ENCODE measurements at places on chromosomes 2 and 18.

- DNase-seq: no peak
These were observed 438.2 kb downstream of the EPHA4 start for GRCh38 chr2:221133941-221134340.

DNA sequence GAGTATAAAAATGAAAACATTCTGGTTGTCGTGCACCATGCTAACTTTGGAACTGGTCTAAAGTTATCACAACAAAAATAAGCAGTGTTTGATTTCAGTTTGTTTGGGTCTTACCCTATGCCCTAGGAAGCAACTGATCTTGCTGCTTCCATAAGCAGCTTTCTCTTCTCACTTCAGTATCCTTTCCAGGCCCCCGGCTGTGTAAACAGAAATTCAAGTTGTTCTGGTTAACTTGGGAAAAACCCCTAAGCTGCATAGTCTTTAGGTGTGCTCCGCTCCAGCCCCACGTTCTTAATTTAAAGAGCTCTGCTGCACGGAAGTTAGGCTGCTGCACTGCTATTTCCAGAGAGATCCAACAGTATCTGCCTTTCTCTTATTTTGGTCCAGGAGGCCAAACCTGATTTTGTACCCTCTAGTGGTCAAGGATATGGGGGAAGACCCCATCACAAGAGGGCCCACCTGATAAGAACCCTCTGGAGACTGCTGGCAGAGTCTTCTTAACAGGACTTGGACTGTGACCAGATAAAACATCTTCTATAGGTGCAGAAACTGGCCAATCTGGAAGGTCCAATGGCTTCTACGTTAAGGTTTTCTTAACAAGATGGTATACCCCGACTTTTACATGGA, 69.1 kb downstream of the FEZ2 start:
- DNase-seq: no peak

DNA sequence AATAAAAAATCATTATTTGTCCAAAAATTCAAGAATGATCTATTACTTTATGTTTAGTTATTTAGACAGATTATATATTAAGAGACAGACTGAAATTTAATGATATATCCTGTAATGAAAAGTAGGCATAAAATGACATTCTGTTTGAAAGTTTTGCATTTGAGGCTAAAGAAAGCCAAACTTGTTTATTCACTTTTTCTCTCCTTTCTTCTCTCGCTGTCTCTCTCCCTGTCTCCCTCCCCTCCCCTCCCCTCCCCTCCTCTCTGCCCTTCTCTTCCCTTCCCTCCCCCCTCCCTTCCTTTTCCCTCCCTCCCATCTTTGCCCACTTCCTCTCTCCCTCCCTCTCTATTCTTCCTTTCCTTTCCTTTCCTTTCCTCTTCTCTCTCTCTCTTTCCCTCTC, 270.6 kb downstream of the MYT1L start:
- DNase-seq: no peak

GRCh38 chr2:174322746-174323145, 12.0 kb upstream of the SP9 start:
- DNase-seq: no peak

DNA sequence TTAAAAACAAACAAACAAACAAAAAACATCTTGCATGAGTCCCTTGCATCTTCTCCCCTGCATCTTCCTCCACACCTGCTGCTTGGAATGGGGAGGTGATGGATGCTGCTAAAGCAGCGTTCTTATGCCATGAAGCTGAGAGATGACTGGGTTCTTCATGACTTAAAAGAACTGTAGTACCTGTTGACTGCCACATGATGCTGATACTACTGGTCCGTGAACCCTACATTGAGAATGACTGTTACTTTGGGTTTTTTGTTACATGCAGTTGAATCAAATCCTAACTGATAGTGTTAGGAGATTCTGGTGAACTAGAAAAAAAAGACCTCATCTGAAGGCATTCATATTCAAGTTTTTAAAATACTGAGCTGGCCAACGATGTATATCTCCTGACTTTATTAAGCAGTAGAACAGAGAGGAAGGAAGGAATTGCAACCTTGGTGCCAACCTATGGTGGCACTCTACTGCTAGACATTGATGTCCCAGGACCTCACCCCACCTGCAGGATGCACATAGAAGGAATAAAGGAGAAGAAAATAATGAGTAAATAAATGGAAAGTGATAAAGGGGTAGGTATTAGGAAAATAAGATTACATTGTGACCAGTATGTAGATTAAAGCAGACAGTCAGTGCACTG, 63.2 kb upstream of the SPAG16 start:
- DNase-seq: no peak

DNA sequence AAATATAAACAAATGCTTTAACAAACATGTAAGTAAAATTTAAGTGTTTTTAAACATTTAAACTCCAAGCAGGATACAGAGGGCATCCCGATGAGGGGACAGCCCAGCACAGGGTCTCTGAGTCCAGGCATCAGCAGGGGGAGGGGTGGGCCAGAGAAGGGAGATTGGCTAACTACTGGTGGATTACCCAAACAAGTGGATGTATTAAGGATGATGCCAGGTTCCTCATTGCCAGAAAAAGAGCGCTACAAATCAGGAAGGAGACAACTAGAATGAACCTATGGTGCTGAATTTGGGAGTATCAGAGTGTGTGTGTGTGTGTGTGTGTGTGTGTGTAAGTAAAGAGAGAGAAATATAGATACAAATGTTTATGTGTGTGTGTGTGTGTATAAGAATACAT, 162.0 kb upstream of the RMP24 start:
- DNase-seq: no peak

- DNase-seq: no peak
These were observed 54.7 kb upstream of the B3GNT2 start for GRCh38 chr2:62141142-62141740.

DNA sequence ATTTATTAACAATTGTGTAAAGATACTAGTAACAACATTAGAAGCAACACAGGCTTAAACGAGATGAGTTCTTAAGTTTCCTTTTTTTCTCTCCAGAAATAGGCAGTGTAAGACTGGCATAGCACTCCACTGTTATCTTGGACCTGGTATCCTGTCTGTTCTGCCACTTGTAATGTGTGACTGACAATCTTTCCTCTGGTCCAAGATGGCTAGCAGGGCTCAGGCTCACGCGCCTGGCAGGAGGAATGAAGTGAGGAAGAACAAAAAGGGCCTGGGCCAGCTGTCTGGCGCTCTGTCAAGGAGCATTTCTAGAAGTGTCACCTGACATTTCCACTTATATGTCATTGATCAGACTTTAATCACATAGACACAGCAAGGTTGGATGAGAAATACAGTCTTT, 31.6 kb upstream of the CCDC195 start:
- DNase-seq: no peak

- no peak for DNase-seq
These were observed 7.2 kb downstream of the POMC start for GRCh38 chr2:25161055-25161781.

GRCh38 chr18:5456577-5457461, 87.0 kb downstream of the EPB41L3 start:
- DNase-seq: peak; percentile 66

GRCh38 chr2:113113807-113114206, 13.6 kb upstream of the IL1RN start:
- no peak for DNase-seq

- peak; percentile 84 for DNase-seq
These were observed 218.1 kb downstream of the WDR7 start for GRCh38 chr18:56869189-56869777.

DNA sequence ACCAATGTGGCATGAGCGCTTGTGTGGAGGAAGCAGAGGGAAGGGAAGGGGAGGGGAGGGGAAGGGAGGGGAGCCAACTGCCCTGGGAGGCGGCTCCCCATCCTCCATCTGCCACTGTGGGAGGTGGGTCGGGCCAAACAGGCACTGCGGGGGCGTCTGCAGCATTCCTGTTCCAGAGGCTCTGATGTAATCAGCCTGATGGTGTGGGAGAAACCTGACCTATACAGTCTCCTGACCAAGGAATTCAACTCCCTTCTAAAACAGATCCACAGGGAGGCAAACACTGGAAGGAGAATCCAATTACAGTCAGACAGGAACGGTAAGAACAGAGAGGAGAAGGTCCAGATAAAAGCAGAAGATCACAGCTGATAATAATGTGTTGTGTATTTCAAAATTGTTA, 88.8 kb downstream of the CD8B2 start:
- no peak for DNase-seq

GRCh38 chr18:58947136-58947732, 82.6 kb downstream of the ZNF532 start:
- no peak for DNase-seq

- DNase-seq: no peak
These were observed 50.5 kb downstream of the MAPK4 start for GRCh38 chr18:50610349-50610748.
